ENCODE measurements at places on chromosomes 12 and 14.

- DNase-seq = no peak
Measured at GRCh38 chr12:26711569-26711968, 121.4 kb downstream of the ITPR2 start.

DNA sequence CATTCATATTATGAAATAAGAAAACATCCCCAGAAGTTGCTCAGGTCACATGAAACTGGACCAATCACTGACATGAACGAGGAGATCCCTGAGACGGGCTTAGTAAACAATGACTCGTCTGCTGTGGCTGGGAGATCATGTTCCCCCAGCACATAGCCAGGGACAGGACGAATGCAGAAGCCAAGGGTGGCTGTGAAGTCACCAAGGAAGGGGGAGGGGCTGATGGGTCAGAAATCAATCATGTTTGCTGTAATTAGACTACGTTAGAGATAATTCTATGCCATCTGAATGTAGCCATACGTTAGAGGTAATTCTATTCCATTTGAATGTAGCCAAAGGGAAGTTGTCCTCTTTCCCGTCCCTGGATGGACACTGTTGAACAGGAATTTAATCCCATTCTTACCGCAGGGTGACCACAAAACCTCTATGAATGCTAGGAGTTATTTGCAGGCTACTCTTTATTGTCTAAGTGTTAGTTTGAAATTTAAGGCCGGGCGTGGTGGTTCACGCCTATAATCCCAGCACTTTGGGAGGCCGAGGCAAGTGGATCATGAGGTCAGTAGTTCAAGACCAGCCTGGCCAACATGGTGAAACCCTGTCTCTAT is 332.9 kb downstream of the TMEM132D start:
- DNase-seq = no peak

DNA sequence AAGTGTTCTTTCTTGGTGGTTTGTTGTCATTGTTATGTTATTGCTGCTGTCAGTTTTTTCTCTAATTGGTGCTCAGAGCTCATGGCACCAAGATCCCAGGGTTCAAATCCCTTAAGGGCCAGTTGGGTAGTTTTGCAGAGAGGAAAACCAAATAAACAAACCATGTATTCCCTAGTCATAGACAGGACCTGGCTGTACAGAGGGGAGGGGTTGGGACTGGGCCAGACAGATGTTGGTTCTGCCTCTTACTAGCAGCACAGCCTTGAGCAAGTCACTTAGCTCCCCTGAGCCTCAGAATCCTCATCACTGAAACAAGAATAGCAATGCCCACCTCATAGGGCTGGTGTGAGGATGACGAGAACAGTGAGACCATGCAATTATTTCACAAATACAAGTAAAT is 53.4 kb downstream of the LTBP2 start:
- no peak for DNase-seq

DNA sequence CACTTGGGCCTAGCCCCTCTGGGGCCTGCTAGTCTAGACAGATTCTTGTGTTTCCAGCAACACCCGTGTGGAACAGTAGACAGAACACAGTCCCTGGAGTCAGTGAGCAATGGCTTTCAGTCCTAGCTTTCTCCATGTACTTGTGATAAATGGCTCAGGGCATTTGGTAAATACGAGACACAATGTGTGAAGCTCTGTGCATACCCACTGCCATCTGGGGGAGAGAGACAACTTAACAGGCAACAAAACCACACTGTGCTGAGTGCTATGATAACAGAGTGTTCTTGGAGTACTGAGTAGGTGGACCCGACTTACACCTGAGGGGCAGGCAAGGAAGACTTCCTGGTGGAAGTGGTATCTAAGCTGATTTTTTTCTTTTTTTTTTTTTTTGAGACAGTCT is 86.3 kb upstream of the TBX3 start:
- no peak for DNase-seq

DNA sequence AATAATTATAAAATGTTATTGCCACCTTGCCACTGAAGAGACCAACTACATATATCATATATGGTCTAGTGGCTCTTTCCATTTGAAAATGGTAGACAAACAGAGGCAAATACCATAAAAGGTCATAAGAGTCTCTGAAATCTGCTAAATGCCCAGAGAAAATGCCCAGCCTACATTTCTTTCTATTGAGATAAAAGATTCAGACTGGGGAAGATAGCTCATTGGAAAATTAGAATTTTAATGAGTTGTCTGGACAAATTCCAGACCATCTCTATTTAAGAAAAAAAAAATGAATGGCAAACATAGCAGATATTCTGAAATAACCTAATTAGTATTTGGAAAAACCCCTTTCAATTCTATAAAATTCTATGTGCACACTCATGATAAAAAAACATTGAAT is 79.9 kb upstream of the BBS10 start:
- no peak for DNase-seq

DNA sequence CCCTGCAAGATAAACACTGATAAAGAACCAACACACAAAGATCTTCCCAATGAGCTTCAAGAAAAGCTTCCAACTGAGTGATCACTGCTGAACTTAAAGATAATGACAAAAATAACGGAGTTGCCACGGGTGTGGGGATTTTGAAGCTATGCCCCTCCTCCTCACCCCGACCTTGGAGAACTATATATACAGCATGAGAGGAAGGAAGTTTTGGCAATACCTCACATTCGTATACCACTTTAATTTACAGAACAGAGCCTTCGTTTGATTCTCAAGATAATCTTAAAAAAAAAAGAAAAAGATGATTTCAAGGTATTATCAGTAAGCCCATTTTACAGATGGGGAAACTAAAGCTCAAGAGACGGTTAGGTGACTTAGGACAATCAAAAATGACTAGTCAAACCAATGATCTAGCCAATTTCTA is 715 bp downstream of the NEK9 start:
- no peak for DNase-seq

DNA sequence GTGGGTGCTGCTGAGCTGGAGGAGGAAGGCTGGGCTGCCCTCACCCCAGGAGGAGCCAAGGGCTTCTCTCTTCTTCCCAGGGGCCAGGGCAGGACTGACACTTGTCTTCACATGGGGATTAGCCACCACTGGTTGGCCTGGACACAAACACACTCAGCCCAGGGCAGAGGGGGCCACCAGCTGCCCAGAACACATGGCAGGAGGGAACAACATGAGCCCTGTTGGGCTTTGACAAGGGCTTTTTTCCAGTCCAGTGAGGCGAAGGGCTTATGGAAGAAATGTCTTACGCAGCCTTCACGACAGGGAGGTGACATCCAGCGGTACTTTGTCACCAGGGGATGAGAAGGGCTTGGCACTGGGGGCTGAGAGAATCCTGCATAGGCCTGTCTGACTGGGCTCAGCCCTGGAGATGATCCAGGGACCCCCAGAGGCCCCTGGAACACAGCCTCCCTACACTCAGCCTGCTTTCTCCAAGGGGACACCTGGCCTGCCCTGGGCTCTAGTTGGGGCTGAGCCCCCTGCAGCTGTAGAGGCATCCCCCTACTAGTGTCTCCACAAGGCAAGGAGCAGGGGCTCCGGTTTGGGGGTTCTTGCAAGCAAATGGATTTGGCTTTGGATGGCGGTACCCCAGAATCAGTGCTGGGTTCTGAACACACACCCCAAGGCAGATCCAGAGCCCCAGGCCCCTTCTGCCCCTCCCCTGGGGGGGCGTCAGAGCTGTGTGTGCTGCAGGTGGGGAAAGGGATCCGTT is 18.9 kb downstream of the ARL6IP4 start:
- no peak for DNase-seq

- DNase-seq = no peak
Measured at GRCh38 chr12:72832024-72832423, 559.9 kb downstream of the TRHDE start.

GRCh38 chr12:12916135-12916944 is 25.0 kb downstream of the GPRC5A start:
- peak; percentile 94 for DNase-seq

GRCh38 chr14:50249136-50249775 is 17.9 kb upstream of the SOS2 start:
- no peak for DNase-seq

Data from NCI-H1694 (cell line).